Smooth muscle cell of trachea (primary cell): ENCODE measurements at places on chromosomes 1 and 21. TPM values are rescaled to one million over a fixed set of nuclear protein-coding genes. Genes with fewer than 3 reads are reported as not detected.

The GNAT2 gene
- 0.17 and 0.29 TPM in 2 replicates for total RNA-seq

The VANGL1 gene
- total RNA-seq = 9.5 and 11.9 TPM in 2 replicates

The MATN1 gene
- 0.33 TPM in 1 of 2 replicates, not detected in the other for total RNA-seq

The CTH gene
- 3.8 and 4.4 TPM in 2 replicates for total RNA-seq

The NPR1 gene
- 0.58 and 2.6 TPM in 2 replicates for total RNA-seq

The GSTM5 gene
- 6.4 and 34.2 TPM in 2 replicates for total RNA-seq

The CD58 gene
- 6.6 and 9.6 TPM in 2 replicates for total RNA-seq

The RUSC1 gene
- total RNA-seq = 15.7 and 20.2 TPM in 2 replicates

The KCNQ4 gene
- under 0.01 TPM in 2 replicates for total RNA-seq

The EPHA8 gene
- total RNA-seq = not detected in 2 replicates

The GPR157 gene
- total RNA-seq = 1.9 and 6.8 TPM in 2 replicates

The KRTAP7-1 gene
- not detected in 2 replicates for total RNA-seq

The RXFP4 gene
- total RNA-seq = not detected in 2 replicates

The OLIG2 gene
- total RNA-seq = not detected in 2 replicates

The CR1 gene
- total RNA-seq = under 0.01 TPM in 1 of 2 replicates, not detected in the other

The VSIG8 gene
- 0.15 and 0.17 TPM in 2 replicates for total RNA-seq

The C8A gene
- total RNA-seq = under 0.01 TPM in 1 of 2 replicates, not detected in the other

The DIO1 gene
- total RNA-seq = under 0.01 TPM in 1 of 2 replicates, not detected in the other

The SLC45A3 gene
- total RNA-seq = 0.44 and 1.5 TPM in 2 replicates

The UMODL1 gene
- total RNA-seq = not detected in 2 replicates

The DESI2 gene
- total RNA-seq = 38.2 and 49.2 TPM in 2 replicates

The FCGR3B gene
- total RNA-seq = not detected in 2 replicates

The FCAMR gene
- total RNA-seq = not detected in 2 replicates

The OR14K1 gene
- not detected in 2 replicates for total RNA-seq

The LCE3E gene
- total RNA-seq = not detected in 2 replicates

The SPATA46 gene
- total RNA-seq = not detected in 2 replicates

The UBQLN4 gene
- total RNA-seq = 10.9 and 12.9 TPM in 2 replicates

The DVL1 gene
- total RNA-seq = 81.9 and 138 TPM in 2 replicates
